Cerebellar nuclear complex (tissue), 1 donor: ENCODE measurements at places on chromosomes 6 and 20.

GRCh38 chr6:63268574-63268973 is 51.2 kb downstream of the LGSN start:
- DNase-seq, result no peak

DNA sequence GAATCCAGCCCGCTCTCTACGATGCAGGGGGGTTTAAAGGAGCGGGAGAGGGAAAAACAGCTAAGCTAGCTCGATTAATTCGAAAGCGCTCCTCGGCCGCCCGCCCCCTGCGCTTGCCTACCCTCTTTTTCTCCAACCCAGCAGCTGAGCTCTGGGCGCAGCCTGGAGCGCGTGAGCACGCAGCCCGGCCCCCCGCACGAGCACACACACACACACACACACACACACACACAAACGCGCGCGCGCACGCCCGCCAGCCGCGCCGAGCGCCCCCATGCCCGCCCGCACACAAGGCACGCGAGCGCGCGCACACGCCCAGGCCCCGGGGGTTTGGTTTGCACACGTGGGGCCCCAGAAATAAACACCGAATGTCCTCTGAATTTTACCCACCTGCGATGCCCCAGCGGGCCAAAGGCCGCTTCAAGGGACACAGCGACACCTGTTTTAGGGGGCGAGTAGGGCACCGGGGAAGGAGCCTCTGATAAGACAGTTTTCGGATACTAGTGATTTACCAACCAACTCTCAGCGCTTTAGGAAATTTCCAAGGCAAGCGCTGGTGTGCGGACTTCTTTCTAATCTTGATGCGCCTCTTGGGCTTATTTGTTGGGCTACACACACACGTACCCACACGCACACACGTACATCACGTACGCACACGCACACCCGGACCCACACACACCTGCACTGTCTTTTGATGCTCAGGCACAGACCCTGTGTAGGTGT is 802 bp upstream of the NRN1 start:
- DNase-seq, result peak; percentile 38

- DNase-seq, result no peak
These were observed 58.4 kb downstream of the GJA10 start for GRCh38 chr6:89952686-89953085.

- no peak for DNase-seq
These were observed 80.5 kb upstream of the CNR1 start for GRCh38 chr6:88246654-88247053.

GRCh38 chr6:159608961-159609651 is 83.9 kb downstream of the SOD2 start:
- no peak for DNase-seq

- DNase-seq, result no peak
These were observed 198.1 kb downstream of the DLL1 start for GRCh38 chr6:170092826-170093225.

DNA sequence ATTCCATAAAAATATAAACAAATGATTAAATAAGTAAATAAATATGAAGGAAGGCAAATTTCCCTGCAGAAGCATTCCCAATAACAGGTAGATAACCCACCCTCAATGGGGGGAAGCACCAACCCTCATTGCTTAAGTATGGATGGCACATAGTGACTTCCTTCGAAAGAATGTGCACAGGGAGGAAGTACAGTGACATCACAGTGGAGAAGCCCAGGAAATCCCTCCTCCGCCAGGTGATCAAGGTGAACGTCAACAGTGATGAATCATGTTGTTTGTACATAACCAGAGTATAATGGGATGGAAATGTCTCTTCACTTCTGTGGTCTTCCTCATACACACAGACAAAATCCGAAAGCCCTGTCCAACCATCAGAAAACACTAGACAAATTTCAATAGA is 267.9 kb downstream of the THBS2 start:
- no peak for DNase-seq

DNA sequence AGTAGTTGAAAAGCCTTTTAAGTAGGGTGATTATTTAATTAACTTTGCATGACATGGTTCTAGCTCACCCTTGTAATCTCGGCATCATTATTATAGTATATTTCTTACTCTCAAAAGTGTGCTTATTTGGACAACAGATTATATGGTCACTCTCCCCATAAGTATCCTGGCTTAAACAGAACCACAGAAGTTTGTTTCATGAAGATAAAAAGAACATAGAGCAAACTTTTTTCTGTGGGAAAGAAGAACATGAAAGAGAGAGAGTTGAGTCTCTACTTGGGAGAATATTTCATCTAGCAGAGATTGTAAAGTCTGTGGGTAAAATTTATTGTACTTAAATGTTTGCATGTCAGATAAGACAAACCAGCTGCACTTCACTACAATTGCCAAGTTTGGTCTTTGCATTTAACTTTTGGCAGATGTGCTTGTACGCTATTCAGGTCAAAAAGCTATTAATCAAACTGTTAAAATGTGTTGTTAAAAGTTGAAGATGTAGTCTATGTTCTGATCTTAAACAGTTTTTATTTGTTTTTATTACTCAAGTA is 33.4 kb upstream of the PRIM2 start:
- DNase-seq, result no peak

DNA sequence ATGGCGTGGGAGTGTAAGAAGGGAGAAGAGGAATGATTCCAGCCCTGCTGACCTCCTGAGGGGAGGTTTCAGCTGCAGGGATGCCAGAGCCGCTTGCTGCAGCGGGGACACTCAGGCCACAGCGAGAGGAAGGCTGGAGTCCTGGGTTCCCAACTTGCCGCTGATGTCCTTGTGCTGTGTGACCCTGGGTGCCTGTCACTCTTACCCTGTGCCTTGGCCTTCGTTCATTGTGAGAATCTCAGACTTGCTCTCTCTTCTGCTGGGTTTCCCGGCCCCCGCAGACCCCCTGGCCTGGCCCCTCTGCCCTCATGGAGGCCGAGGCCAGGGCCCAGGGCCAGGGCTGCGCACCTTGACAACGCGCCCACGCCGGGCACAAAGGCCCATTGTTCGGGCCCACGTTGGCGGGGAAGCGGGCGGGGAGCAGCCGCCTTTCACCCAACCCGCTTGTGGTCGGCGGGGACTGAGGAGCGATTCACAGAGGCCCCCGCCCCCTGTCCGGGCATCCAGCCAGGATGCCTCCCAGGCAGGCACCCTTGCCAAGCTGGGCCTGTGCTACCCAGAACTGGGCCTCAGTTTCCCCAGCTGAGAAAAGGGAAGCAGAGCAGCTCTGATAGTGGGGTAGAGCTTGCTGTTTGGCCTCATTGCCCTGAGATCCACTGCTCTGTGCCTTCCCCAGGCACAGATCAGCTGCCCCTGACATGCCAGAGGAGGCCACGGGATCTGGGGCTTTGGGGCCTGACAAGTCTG is 52.4 kb downstream of the CEBPB start:
- DNase-seq, result no peak

DNA sequence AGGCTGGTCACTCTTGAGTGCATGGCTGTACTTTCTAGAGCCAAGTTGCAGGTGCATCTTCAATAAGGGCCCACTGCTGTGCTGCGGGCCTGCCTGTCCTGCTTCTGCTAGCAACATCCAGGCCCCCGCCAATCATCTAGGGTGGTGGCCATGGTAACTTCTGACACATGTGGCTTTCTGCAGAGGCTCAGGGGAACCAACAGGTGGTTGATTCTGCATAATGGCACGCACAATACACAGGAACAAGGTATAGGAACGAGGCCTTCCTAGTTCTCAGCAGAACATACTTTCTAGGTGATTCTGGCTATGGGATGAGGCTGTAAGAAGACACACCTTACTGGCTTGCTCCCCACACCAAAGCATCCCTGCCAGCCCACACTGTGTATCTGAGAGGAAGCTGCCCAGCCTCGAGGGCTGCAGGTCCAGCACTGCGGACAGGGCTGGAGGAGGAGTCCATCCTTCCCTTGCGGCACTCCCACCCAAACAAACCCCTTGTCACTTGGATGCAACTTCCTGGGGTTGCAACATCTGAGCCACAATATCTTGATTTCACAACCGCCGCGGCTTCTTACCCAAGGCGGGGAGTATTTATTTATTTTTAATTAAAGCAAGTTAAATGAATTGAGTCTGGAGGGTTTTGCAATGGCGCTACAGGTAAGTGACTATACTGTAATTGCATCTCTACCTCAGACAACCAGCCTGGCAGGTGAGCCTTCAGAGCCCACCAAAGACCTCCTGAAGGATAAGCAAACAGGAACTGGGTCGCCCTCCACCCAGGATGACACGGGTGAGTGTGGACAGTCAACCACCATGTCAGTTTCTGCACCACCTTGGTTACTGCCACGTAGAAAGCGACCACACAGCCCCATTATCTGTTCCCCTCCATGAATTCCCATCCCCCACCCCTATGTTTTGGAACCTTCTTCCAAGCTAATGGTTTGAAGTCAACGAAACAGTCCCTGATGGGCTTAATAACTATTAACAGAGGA is 49.6 kb downstream of the SULF2 start:
- no peak for DNase-seq

DNA sequence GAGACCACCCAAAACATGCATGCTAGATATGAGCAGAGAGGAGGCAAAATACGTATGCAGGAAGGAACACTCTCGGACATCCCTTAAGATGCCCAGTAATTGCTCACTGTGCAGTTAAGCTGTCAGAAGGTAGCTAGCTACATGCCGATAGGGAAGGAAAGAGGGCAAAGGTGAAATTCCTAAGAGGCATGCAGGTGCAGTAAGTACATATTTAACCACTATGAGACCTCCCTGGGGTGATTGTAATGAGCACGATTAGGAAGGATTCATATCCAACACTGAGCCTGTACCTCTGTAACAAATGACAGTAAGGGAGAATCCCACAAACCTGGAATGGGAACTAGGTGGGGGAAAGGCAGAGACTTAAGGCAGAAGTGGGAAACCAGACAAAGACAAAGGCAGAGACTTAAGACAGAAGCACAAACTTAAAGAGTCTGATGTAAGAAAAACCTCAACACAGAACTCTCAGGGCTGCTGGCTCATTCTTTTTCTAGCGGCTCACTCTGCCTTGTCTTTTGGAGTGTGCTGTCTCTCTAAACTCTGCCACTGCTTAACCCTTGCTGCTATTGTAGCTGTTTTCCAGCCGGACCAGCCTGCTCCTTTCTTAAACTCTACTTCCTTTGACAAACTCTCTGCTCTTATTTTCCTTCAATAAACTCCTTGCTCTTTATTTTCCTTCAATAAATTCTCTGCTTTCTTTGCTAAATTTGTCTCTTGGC is 148.1 kb downstream of the UBE3D start:
- DNase-seq, result no peak

- DNase-seq, result no peak
These were observed 8.4 kb downstream of the MUC21 start for GRCh38 chr6:30991891-30992290.

- DNase-seq, result no peak
These were observed 166.1 kb upstream of the PRDM1 start for GRCh38 chr6:105920071-105920470.
